ENCODE measurements at places on chromosomes 11 and 22.

DNA sequence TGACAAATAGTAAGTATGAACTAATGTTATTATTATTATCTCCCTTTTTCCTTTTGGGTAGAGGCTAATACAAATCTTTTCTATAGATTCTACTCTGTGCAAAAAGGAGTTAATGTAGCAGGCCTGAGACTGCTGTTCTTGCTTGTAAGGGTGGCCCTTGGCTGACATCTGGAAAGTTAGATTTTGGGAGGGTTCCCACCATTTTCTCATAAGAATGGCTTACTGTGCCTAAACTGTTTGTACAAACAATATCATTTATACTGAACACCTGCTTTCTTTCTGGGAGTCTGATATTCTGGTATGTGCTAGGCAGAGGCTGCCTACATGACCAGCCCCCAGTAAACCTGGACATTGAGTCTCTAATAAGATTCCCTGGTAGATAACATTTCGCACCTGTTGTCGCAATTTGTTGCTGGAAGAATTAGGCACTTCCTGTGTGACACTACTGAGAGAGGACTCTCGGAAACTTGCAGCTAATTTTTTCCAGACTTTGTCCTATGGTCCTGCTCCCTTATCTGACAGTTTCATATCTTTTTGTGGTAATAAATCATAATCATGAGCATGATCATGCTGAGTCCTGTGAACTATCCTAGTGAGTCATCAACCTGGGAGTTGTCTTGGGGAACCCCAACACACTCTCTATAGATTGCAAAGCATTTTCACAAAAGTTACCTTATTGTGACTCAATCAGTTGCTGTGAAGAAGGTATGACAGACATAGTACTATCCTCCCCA, 257.7 kb upstream of the CCDC90B start:
- no peak for DNase-seq

DNA sequence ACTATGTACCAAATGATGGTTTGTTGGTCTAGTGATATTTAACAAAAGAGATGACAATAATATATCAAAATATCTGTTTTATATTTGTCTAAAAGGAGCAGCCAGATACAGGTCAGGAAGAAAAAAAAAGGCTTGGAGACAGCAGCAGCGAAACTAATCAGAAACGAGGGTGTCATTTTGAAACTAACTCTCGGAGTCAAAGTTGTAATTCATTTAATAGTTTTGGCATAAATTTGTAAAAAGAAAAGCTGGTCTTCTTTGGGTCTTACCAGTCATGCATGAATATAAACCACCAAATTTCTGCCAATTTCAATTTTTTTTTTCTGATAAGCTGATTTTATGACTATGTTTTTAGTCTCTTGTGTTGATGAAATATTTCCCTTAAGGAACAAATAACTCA, 25.5 kb downstream of the NPAT start:
- DNase-seq, result peak; percentile 50

DNA sequence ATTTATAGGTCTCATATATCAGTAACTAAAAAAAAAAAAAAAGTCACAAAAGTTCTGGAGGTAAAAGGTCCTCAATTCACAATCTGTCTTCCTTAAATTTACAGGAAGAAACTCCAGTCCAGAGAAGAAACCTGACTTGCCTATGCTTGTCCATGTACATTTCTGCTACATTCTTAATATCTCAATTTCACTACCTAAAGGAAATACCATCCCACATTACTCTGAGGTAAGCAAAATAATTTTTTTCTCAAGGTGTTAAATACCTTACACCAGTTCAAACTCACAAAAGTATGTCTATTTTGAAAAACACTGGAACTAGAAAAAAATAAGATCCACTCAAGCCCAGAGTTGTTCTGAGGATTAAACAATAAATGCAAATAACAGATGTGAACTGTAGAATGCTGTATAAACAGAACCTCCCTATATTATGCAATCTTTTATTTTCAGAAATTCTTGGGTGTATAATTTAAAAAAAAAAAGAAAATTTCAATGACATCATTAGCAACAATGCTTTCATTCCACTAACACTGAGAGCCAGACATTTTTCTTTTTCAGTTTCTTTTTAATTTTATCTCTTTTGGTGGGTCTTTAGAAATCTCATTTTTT, 49.9 kb upstream of the GDPD4 start:
- no peak for DNase-seq

DNA sequence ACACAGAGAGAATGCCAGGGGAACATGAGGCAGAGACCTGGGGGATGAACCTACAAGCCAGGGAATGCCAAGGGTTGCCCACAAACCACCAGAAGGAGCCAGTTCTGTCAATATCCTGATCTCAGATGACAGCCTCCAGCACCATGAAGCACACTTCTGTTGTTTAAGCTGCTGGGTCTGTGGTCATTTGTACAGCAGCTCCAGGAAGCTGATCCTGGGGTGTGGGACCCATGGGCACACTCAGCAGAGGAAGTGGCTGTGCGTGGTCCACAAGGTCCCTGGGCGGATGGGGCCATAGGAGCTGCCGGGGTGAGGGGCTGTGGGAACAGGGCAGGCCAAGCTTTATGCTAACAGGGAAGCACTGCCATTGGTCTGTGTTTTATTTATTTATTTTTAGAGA, 12.1 kb downstream of the PPM1F start:
- DNase-seq, result no peak

DNA sequence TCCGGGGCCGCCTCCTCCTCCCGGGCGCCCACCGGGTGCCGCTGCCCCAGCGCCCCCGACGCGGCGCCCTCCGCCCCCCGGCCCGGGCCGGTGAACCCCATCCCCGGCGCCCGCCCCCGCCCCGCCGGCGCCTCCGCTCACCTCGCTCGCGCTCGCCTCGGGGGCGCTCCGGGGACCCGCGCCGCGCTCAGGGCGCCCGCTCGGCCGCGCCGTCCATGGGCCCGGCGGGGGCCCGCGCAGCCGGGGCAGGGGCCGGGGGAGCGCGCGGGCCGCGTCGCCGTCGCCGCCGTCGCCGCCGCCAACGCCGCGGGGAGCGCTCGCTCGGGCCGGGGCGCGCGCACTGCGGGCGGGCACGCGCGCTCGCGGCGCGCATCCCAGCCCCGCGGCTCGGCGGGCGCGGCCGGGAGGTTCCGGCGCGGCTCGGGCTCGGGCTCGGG, 293 bp downstream of the DUSP8 start:
- no peak for DNase-seq

DNA sequence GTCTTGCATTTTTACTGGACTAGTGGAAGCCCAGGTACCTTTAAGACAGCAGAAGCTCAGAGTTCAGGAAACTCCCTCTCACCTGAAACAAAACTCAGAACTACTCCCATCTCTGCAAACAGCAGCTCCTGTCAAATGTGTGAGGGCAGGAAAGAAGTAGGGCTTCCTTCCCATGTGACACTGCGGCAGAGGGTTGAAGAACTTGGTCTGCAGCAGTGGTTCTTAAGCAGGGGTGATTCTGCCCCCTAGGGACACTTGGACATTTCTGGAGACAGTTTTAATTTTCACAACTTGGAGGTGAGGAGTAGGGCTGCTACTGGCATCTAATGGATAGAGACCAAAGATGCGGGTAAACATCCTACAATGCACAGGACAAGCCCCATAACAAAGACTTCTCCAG, 63.4 kb downstream of the RCN1 start:
- DNase-seq, result peak; percentile 70

- DNase-seq, result no peak
These were observed 37.3 kb downstream of the SC5D start for GRCh38 chr11:121329781-121330395.

All from GM12865 (cell line).